NCI-H510A (cell line): ENCODE measurements at places on chromosomes 2 and 18.

- no peak for DNase-seq
Observed at GRCh38 chr2:114642166-114642770, 199.8 kb downstream of the DPP10 start.

DNA sequence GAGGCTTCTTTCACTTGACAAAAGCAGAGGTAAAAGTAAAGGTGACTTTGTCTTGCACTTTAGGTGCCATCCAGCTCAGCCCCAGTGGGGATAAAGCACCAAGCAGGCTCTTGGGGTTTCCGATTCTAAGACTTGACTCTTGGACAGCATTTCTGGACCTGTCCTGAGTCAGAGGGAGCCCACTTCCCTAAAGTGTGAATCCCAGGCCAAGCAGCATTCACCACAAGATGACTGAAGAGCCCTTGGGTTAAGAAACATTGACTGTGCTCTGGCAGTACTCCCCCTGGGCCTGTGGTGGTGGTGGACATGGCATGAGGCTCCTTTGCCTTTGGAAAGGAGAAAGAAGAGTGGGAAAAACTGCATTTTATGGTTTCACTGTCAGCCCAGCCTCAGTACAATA, 638.0 kb upstream of the VRK2 start:
- no peak for DNase-seq

GRCh38 chr2:68877079-68877772, 6.0 kb upstream of the BMP10 start:
- DNase-seq: no peak

DNA sequence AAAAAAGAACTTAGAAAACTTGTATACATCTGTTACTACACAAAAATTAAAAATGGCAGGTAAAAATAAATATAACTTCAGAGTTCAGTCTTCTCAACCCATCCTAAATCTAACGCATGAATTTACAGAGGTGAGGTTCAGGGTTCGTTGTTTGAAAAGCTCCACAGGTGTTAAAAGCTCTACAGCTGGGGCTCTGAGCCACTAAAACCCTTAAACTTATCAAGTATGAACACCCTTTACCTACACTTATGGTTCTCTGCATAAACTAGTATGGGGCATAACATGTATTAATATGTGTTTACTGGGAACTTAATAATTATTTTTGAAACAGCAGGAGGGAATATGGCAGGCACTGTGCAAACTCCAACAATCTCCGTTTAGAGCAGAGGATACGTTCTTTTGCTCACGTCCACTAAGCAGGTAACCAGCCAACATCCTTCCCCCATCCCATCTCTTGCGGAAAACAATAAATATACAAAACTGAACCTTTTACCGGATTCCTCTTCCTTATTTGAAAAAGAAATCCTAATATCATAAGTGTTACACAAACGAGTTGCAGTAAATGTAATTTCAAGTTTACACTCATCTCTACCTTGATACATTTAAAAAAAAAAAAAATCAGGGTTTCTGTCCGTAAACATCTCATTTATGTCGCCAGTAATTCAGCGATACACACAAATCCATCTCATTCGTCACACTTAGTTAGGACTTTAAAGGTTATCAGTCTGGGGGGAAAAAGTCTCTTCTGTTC, 1.3 kb downstream of the PIAS2 start:
- no peak for DNase-seq

- no peak for DNase-seq
Observed at GRCh38 chr2:210203147-210203546, 22.1 kb downstream of the ACADL start.

DNA sequence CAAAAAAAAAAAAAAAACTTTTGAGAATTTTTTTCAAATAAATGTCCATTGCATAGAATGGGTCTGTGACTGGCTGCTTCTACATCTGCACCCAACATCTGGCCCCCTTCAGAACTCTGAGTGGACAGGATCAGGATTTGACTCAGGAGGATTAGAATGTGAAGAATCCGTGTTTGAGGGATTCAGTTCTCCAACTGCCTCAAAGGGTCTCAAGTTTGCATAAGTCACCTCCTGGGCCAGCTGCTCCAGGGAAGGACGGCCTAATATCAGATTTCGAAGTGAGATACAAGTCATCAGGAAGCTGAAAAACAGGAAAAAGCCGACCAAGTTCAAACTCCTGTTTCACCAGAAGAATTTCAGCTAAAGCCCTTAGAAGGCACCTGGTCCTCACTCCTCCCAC, 10.9 kb downstream of the MAT2A start:
- DNase-seq: no peak

- no peak for DNase-seq
Observed at GRCh38 chr18:49013961-49014604, 63.3 kb upstream of the SMAD7 start.

GRCh38 chr2:233996000-233996399, 54.5 kb upstream of the SPP2 start:
- no peak for DNase-seq

GRCh38 chr18:21702602-21703001, 2.0 kb downstream of the ABHD3 start:
- no peak for DNase-seq

- no peak for DNase-seq
Observed at GRCh38 chr18:78323453-78324197, 656.0 kb upstream of the SALL3 start.
